ENCODE measurements at places on chromosomes 2 and 18.

DNA sequence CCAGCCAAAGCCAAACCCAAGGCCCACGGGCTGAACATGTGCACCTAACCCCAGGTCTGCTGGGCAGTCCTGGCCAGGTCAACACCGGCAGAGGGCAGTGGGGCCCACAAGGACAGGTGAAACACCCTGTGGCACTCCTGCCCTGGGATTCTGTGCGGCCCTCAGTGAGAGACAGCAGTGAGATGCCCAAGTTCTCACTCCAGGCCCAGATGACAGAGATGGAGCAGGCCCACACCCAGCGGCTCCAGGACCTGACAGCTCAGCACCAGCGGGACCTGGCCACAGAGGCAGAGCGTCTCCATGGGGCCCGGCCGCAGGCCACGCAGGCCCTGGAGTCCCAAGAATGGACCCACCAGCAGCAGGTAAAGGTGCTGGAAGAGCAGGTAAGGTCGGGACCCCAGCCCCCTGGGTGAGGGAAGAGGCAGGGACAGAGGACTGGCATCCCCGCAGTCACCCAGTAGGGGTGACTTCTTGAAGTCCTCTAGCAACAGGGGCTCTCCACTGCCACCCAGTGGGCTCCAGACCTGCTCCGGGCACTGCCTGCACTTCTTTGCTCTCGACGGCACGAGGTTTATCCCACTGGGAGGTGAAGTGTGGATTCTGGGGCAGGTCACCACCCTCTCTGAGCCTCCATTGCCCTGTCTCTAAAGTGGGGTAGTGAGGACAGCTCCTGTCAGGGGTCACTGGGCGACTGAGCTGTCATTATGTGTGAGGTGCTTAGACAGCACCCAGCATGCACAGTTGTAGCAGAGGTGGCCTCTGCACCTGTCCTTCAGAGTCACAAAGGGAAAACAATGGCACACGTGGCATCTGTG is 8.8 kb upstream of the SNED1 start:
- DNase-seq = peak; percentile 46

- no peak for DNase-seq
Measured at GRCh38 chr2:186984481-186984880, 135.5 kb upstream of the ZSWIM2 start.

DNA sequence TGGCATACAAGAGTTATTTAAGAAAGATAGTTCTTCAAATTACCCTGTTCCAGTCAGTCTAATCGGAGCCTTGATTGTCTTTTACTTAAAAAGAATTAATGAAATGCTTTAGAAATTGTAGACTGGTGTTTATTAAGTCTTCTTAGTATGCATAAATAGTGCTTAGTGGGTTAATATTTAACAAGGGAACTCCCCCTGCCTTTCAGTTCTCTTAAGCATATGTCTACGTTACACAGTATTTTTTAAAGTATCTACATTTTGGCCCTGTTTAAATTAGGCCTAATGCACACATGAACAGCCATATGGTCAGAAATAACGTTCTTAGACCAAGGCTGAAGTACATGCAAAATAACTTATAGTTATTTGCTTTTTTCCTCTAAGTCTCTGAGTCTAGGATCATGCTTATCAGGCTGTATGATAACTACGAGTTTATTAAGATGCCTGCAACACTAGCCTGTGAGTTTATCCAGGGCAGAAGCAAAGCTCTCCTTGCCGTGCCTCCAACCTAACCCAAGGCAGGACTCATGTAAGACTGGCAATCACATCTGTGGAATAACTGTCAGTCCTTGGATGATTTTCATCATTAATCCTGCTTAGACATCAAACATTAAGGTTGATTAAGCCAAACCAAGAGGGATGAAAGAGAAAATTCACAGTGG is 6.7 kb downstream of the BCL2 start:
- no peak for DNase-seq

- DNase-seq = no peak
Measured at GRCh38 chr2:35443087-35443486, 912.5 kb upstream of the CRIM1 start.

DNA sequence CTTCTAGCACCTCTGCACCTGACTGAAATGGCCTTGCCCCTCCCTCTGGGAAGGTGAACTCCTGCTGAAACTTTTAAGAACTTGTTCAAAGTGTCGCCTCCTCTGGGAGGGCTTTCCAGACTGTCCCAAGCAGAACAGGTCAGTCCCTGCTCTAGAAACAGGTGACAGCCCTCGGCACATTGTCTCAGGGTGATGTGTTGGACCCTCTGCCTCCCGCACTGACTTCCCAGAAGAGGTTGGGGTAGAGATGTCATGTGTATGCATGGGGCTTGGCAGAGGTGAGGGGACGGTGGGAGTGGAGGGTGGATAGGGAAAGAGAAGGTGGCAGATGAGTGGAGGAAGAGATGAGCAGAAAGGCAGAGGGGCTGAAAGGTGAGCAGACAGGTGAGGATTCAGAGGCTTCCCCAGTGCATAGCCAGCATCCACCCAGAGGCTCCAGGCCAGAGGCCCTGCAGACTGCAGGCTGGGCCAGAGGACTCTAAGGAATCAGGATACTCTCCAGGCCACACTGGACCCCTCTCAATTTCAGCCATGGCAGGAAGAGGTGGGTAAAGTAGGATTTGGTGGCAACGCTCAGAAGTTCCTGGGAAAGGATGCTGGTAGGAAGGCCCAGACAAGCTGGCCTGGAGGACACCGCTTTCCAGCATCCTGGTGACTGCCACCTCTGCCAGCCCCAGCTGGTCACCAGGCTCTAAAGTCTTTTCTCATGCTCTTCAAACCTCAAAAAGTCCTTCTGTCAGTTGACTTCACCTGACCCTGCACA is 24.8 kb upstream of the TNS1 start:
- no peak for DNase-seq

- peak; percentile 78 for DNase-seq
Measured at GRCh38 chr2:64482765-64483504, 29.0 kb downstream of the LGALSL start.

GRCh38 chr2:6788614-6789013 is 77.1 kb downstream of the CMPK2 start:
- no peak for DNase-seq

GRCh38 chr2:15687720-15688119 is 96.1 kb downstream of the DDX1 start:
- DNase-seq = no peak

- DNase-seq = no peak
Measured at GRCh38 chr2:206968134-206969086, 29.1 kb downstream of the CPO start.

GRCh38 chr2:219451661-219452360 is 17.2 kb downstream of the SPEG start:
- DNase-seq = peak; percentile 65

- DNase-seq = peak; percentile 72
Measured at GRCh38 chr2:56681659-56682396, 498.0 kb downstream of the CCDC85A start.

DNA sequence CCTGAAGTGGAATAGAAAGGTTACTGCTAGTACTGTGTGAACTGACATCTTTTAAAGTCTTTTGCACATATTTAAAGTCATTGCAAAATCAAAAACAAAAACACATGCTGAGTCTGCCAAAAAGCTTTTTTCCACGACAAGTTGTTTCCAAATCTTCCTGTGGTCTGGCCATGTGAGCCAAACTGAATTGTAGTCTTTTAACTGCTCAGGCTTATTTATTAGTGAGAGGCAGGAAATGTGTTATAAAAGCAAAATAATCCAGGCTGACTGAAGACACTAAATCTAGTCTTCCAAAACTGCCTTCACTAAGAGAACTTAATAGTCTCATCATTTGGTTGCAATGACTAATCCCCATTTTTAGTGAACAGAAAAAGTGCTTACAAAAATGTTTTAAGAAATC is 2.3 kb downstream of the KRCC1 start:
- DNase-seq = peak; percentile 76

- no peak for DNase-seq
Measured at GRCh38 chr18:31744321-31745067, 16.2 kb downstream of the SLC25A52 start.

- DNase-seq = no peak
Measured at GRCh38 chr18:22579271-22579670, 161.6 kb upstream of the CTAGE1 start.

GRCh38 chr18:51150113-51150700 is 47.3 kb downstream of the MEX3C start:
- DNase-seq = peak; percentile 40

DNA sequence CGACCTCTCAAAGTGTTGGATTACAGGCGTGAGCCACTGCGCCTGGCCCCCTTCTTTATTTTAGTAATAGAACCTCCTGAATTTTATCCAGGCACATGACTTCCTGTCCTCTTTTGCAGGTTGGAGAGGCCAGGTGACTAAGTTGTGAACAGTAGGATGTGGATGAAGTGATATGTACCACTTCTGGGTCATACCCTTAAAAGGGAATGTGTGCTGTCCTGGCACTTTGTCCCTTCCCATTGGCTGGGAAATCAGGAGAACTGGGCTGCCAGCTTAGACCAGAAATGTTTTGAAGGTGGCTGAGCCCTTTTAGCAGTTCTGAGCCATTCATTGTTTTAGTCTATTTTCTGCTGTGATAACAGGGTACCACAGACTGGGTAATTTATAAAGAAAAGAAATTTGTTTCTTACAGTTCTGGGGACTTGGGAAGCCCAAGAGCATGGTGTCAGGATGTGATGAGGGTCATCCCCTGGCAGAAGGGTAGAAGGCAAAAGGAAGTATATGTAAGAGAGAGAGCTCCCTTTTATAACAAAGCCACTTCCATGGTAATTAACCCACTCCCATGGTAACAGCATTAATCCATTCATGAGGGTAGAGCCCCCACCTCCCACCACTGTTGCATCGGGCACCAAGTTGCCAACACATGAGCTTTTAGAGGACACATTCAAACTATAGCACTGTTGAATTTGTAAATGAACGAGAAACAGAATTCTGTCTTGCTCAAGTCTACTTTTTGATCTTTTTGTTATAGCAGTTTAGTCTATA is 79.1 kb downstream of the TTC27 start:
- DNase-seq = no peak

DNA sequence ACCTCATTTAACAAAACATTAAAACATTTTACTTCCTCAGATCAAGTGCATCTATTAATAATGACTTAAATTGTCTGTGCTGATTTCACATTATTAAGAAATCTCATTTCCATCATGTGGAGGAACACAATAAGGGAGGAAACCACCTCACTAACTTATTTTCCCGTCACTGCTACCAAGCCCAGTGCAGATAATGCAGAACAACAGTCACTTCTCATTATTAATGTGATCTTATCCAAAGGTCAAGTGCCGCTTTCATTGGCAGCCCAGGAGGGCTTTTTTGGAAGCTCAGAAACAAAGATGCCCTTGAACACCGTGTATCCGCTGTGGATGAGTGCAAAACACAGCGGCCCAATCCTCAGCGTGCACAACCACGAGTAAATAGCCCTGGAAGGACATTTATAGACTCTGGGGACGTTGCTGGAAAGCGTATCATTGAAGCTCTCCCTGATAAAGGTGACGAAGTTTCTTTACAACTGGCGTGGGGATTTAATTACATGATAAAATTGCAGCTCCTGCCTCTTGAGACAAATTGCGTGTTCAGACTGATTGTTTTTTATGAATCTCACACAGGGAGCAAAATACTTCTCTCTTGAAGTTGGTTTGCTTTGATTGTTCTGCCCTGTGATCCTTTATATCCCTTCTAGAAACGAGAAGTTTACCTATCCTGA is 13.2 kb downstream of the ASB18 start:
- DNase-seq = no peak

GRCh38 chr2:33115728-33116127 is 169.0 kb downstream of the LTBP1 start:
- no peak for DNase-seq

DNA sequence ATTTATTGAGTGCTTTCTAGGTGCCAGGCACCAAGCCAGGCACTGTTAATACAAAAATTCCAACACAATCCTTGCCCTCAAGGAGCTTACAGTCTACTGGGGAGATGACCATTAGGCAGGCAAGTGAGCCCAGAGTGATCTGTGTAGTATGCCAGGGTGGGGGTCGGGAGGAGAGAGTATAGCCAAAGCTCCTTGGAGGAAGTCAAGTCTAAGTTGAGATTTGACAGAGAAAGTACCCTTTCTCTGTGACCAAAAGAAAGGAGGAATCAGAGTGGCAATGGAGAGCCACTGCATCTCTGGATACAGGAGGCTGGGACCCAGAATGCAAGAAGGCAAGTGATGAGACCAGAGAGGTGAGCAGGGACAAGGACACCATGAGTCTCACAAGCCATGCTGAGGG is 7.5 kb downstream of the ANKRD53 start:
- DNase-seq = no peak

GRCh38 chr2:98912957-98913915 is 22.8 kb downstream of the CRACDL start:
- DNase-seq = no peak

DNA sequence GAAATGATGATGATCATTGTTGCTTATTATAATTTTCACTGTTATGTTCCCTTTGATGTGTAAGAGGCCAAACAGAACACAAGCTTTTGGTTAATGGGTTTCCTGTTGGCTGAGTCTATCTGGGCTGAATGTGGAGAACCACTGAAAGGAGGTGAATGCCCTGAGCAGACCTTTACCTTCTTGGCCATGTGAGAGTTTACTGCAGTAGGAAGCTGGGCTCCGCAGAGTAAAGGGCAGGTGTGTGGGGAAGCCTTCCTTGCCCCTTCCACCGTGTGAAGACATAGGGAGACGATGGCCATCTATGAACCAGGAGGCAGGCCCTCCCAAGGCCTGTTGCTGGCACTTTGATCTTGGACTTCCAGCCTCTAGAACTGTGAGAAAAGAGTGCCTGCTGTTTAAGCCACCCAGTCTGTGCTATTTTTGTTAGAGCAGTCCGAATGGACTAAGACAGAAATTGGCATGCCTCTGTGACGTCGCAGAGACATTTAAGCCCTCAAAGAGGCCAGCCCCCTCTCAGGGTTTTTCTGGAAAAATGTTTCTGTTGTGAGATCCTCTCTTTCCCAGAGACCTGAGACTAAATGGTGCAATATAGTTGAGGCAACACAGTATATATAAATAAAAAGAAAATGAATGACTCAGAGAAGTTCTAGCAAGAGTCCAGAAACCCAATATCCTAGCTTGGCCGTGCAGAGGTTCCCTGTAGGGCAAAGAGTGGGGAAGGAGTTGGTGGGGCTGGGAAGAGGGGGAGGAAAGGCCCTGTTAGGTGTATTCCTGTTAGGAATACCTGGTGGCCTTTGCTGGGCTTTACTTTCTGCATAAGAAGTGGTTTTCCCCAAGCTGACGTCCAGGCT is 121.9 kb upstream of the LGALSL start:
- DNase-seq = no peak

GRCh38 chr18:77157312-77157711 is 24.7 kb upstream of the MBP start:
- no peak for DNase-seq

DNA sequence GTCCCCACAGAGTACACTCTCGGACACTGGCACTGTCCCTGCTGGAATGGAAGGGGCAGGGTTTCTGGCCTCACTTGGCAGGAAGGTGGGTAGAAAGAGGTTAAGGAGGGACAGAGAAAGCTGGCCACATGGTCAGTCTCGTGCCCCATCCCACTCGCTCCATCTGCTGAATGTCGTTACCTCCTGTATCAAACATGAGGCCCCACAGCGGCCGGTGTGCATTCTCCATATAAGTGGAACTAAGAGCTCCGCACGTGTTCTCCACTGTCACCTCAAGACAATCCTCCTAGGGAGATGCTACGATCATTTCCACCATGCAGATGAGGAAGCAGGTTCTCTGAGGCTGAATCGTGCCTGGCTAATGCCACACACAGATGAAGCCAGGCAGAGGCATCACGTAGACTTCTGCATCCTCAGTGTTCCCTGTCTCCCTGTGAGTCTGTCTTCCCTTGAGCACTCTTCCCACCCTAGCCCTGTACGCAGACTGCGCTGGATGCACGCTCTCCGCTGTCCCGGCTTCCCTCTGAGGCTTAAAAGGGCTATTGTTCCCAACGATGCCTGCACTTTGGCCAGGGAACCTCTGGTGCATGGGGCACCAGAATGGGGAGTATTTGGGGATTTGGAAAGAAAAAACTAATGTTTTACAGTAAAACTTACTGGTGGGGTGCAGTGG is 35.1 kb downstream of the MAL start:
- DNase-seq = no peak
